ENCODE measurements at places on chromosomes 5 and 9.
A peak's percentile ranks its signal among the peaks of the same experiment; 100 is the strongest.

DNA sequence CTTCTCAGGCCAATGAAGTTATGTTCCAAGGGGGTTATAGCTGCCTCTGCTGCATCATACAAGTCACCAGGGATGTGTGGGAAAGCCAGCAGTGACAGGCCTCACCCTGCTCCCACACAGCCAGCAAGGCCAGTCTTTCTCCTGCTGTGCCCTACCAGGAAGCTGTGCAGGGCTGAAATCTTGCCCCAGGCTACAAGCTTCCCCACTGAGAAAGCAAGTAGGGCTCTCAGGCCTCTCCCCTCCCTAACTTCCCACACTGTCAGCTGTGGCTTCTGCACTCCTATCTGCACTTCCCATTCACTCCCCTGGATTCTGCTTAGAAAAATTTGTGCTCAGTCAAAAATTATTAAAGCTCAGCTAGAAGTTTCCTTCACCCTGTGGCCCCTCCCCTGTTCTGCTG, 611.2 kb upstream of the ZNF608 start:
- DNase-seq: no peak

DNA sequence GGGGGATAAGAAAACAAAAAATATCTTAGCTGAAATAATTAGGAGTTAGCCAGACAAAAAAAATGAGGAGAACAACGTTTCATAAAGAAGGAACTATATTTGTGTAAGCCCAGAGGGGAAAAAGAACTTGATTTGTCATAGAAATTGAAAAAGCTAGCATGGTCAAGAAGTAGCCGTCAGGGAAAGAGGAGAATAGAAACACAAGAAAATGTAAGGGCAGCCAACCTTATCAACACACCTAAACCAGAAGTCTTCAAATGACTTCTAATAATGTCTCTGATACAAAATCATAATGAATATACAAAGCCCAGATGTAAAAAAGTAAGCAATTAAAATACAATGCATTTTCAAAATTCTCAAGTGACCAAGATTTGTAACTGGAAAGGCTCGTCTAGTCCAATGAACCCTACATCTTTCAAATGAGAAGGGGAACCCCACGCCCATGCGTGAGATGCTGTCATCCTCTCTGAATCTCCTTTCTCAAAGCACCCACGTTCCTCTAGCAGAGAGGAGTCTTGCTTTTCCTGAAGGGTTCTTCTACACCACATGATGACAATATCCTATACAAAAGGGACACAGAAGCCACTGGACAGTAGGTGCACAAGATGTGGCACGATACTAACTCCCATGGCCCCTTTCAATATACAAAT, 103.7 kb downstream of the ARL15 start:
- no peak for DNase-seq

DNA sequence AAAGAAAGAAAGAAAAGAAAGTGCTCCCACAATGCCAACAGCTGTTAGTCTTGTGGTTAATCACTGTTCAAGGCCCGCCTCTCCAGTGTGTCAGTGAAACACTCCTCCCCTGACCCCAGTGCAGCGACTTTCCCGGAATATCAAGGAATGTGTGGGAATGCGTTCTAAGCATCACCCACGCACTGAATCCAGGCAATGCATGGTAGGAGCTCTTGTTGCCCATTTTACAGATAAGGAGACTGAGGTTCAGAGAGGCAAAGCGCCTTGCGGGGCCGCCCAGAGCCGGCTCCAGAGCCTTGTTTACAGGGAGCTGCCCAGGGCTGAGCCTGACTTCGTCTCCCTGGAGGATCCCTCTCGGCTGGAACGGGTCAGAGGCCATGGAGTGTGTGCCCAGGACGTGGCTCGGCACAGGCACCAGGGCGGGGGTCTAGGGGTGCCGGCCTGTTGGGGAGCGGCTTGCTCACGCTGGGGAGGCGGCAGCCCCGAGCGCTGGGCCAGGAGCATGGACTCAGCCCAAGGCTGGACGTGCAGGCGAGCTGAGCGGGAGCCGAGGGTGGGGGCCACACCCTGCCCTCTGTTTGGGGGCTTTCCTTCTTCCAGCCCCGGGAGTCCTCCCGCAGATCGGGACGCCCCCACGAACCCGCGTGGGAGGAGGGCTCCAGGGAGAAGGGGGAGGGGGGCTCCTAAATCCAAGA, 823 bp downstream of the ST6GALNAC6 start:
- peak; percentile 53 for DNase-seq

DNA sequence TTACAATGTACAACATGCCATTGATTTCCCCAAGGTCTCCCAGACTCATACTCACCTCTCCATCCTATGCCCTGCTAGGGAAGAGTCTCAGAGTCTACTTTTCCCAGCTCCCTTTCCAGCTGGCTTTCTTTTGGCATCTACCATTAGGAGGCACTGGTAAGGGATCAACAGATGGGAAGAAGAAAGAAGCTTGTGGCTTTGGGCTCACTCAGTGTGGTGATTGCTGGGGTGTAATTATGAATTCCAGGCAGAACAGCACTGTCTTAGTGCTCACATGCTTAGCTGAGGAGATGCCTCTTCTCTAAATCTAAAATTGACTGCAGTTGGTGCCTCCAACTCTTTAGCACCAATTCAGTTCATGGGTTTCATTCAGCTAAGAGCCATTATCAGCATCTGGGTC, 330.0 kb downstream of the PSAT1 start:
- no peak for DNase-seq

Measured in Caki2 (cell line).